ENCODE measurements at places on chromosomes 7 and 10.

- DNase-seq: no peak
Observed at GRCh38 chr7:49778731-49779270, 5.4 kb downstream of the VWC2 start.

GRCh38 chr10:24722676-24723385, 856 bp downstream of the ARHGAP21 start:
- DNase-seq: peak; percentile 64

DNA sequence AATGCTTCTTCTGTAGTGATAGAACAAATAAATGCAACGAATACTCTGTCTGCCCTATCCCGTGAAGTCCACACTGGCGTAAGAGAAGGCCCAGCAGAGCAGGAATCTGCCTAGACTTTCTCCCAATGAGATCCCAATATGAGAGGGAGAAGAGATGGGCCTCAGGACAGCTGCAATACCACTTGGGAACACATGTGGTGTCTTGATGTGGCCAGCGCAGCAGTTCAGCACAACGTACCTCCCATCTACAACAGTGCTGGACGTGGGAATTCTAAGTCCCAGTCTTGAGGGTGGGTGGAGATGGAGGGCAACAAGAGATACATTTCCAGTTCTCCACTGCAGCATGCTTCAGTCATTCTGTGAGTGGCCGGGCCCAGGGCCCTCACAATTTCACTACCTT, 45.8 kb downstream of the FIGNL1 start:
- DNase-seq: no peak

DNA sequence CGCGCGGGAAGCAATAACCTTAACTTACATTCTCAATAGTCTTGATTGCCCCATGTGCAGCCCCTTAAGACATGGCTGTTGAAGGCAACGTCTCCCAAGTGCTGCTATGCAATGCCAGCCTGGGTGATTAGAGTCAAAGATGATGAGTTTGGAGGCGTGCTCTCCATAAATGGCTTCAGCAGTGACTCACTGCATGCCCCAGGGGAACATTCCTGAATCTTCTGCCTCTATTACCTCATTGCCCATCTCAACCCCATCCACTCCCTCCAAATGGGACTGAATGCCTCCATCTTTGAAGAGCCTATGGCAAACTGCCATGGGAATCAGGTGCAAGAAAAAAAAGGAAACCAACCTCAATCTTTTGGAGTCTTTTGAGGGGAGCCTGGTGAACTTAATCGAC, 282.8 kb downstream of the SNX10 start:
- DNase-seq: no peak

GRCh38 chr10:94251098-94251497, 111.6 kb downstream of the NOC3L start:
- DNase-seq: no peak

GRCh38 chr10:78923647-78924318, 145.0 kb upstream of the ZMIZ1 start:
- no peak for DNase-seq

DNA sequence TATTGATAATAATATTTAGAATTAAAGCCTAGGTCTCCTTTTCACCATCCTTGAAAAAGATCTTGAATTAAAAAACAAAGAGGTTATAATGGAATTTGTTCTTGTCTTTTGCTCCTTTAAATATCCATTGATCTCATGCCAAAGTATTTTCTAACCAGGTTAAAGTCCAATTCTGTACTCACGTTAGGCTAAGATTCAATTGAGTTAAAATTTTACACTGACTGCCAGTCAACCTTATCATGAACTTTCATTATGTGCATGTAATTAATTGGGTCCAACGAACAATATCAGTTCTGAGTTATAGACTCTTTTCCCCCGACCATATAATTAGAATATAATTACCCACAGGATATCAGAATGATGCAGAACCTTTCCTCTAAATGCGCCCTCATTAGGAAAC, 266.6 kb downstream of the DGKB start:
- no peak for DNase-seq

- DNase-seq: no peak
Observed at GRCh38 chr7:114923403-114923713, 1.5 kb downstream of the MDFIC start.

DNA sequence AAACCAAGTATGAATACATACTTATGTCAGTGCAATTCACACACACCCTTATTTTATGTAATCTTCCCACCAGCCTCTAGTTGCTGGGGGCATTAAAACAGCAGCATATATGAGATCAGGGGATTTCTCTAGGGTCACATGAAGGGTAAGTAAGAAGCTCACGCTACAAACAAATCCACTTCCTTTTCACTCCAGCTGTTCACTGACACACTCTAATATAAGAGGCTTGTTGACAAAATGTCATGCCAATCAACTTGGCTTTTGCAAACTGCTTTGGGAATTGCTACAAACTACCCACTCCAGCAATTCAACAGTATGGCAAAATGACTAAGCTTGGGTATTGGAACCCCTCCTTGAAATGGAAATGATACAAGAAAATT, 10.3 kb downstream of the FAM3C start:
- peak; percentile 66 for DNase-seq

DNA sequence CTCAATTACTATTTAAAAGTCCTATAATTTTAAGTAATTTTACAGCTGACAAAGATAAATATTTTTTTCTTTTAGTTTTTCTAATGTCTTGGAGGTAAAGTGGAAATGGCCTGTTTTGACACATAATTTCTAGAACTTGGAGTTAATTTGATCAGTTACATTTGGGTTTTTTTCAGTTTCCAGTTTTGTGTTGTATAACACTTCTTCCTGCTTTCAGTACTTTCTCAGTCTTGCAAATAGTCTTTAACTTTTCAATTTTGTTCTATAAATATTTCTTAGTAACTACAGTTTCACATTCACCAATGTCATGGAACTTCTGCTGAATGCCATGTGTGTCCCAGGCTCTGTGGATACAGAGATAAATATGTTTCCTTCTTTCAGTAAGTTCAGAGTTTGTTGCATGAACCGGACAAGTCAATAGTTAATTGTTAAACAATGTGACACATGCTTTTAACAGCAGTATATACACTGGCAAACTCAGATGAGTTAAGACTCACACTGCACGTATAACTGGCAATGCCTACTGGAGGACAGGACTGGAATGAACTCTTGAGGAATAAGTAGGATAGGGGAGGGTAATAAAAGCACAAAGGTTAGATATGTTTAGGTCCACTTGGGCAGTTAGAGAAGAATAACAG, 4.6 kb downstream of the SHOC2 start:
- peak; percentile 12 for DNase-seq

DNA sequence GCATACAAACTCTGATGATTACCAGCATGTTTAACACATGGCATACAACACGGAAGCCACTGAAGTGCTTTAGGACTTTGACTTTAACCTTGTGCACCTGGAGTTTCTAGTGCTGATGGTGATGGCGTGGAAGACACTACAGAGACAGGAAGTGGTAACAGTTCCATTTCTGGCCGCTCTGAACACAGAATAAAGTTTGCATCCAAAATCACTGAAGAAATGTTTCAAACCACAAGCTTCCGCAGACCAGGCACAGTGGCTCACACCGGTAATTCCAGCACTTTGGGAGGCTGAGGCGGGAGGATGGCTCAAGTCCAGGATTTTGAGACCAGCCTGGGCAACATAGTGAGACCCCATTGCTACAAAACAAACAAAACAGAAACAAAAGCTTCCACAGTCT, 40.3 kb upstream of the TNPO3 start:
- DNase-seq: no peak

DNA sequence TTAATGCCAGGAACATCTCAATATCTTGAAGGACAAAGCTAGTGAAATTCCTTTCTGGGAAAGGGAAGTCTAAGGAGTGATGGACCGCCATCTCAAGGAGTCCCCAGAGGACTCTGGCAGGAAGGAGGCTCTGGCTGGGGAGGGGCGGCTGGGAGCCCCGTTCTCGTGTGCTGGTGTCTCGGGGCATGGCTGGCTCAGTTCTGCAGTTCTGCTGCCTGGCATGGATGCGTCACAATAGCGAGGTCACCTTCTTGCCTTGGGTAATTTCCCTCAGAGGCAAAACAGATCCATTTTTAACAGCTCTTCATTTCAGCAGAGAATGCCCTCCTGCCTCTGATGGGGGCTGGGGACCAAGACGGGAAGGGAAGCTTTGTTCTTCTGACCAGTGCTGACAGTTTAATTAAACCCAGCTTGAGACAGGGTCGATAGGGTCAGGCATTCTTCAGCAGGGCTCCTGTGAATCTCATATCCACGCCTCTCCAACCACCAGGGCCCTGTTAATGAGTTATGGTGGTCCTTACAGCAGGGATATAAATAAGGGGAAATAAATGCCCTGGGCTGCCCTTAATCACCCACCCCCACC, 35.7 kb downstream of the SLIT1 start:
- DNase-seq: no peak

- no peak for DNase-seq
Observed at GRCh38 chr7:43782768-43783555, 24.5 kb downstream of the BLVRA start.

GRCh38 chr10:21293518-21294356, 231.7 kb downstream of the SKIDA1 start:
- peak; percentile 38 for DNase-seq

GRCh38 chr7:151592330-151592729, 72.6 kb upstream of the RHEB start:
- DNase-seq: no peak

- DNase-seq: no peak
Observed at GRCh38 chr10:125865120-125865519, 16.0 kb downstream of the DHX32 start.

DNA sequence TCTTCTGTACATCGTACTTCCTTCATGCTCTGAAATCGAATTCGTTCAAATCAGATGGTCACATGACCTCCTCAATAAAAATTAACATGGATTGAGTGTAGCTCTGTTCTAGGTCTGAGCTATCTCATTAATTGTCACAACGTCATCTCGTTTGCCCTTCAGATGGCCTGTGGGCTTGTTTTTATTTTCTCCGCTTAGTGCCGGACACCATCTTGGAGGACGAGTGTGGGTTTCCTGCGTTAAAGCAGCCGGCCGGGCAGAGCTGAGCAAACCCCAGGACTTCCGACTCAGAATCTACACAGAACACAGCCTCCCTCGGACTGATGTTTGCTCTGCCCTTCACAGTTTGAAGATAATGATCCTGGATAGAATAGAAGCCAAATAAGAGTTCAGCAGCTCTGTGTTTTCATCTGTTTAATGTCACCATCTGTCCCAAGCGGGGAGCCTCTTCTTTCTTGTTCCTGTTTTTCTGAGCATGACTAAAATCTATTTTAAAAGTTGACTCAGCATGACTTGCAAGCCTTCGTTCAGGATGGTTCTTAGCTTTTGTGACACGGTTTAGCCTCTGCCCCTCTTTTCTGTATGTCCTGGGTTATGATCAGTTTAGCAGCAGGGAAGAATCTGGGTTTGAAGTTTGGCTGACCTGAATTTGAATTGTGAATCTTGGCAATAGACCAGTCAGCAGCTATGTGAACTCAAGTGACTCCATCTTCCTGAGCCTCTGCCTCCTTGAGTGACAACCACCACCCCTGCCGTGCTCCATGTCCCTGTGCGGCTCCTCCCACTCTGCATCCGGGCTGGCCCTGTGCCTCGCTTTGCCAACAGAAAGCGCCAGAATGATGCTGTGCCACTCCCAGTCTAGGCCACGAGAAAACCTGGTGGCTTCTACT, 30.6 kb upstream of the GALNTL5 start:
- DNase-seq: peak; percentile 5

DNA sequence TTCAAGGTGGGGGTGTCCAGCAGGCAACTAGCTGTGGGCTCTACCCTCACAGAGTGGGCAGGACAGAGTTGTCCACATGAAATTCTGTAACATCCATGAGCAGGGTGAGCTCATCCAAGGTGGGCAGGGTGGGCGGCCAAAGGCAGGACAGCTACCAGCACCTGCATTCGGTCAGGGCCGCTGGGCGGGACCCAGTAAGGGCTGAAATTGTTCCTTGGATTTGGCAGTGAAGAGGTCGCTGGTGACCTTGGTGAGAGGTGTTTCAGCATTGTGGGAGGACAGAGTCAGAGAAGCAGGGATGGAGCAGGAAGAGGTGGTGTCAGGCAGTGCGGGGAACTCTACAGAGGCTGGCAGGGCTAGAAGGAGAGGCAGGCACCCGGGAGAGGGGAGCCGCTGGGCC, 23.9 kb downstream of the ADCYAP1R1 start:
- DNase-seq: no peak

DNA sequence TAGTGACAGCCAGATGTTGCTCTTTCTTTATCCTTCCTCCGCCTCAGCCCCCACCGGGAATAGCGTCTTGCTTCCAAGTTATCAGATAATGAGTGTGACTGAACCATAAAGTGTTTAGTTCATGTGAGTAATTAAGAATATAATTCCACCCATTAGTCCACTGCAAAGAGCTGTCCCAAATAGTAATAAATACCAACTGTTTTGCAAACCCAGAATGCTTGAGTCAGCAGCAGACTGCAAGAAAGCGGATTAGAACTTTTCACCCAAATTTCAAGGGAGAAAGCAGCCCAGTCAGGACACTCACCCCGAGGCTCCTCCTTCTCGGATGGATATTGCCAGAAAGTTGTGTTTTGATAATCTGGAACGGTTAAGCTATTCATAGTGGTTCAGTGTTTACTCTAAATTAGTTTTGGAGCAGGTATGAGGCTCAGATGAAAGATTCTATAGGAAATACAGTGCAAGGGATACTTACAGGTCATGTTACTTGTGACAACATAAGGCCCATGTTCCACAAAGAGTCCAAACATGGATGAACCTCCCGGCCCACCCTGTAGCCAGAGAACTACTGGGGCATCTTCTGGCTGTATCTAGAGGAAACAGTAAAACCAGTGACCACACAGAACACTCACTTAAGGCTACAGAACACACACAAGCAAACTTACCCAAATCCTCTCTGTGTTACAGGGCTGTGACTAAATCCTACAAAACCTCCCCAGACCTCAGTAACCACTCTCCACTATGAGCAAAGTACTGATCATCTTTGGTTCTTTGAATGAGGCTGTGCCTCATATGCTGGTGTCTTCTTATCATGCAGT, 50.5 kb downstream of the CPVL start:
- DNase-seq: no peak

GRCh38 chr10:110848106-110848505, 23.6 kb upstream of the PDCD4 start:
- DNase-seq: no peak

- peak; percentile 62 for DNase-seq
Observed at GRCh38 chr10:75191821-75192568, 18.6 kb upstream of the VDAC2 start.

- DNase-seq: no peak
Observed at GRCh38 chr7:150756166-150756565, 18.9 kb downstream of the GIMAP5 start.

DNA sequence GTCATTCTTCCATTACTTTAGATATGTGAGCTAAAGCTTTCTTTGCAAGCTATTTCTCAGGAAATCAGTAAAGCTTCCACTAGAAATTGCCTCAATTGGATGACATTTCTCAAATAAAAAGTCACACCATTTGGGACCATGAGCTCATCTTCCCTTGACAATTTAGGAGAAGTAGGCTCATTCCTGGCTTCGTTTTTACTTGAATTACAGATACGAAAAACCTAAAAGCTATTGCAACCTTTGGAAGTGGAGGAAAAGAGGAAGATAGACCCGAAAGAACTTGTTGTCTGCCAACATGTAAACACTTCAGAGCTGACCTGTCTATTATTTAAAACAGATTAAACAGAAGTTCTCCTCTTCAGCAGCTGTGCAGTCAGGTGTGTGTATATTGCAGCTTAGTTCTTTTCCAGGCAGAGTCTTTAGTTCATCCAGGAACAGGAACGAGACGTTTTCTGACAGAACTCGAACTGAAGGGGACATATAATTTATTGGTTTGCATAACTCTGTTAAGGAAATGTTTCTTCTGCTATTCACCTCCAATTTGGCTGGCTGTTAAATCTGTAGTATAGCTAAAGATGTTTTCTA, 43.1 kb upstream of the ST8SIA6 start:
- no peak for DNase-seq
